ENCODE measurements at places on chromosomes 5 and 9.

DNA sequence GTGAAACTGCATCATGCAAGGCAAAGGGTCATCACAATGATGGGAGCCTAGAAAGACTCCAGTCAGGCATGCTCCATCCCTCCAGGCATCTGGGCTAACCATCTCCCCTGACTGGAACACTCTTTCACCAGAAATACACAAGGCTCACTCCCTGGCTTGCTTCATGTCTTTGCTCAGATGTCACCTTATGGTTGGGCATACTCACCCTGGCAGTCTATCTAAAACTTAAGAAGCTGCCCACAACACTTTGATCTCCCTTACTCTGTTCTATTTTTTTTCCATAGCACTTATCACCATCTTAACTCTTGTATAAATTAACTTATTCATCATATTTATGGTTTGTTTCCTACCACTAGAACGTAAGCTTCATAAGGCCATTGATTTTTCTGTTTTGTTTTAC is 90.0 kb downstream of the SPEF2 start:
- no peak for DNase-seq

- no peak for DNase-seq
Observed at GRCh38 chr5:177040814-177041420, 18.4 kb downstream of the ZNF346 start.

DNA sequence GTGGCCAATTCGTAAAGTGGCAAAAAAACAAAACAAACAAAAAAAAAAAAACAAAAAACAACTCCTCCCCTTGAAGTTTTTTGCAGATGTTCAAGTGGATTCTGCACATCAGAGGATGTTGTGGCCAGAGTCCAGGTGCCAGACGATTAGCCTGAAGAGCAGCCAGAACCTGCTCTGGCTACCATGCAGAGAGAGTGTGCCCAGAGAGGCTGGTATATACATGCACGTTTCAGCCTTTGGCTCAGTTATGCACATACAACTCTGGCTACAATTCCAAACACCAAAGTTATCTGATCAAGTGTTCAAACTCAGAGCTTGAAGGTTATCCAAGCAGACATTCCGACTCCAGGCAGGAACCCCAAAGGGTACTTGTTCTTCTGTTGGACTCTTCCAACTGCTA is 34.7 kb downstream of the GGTA1 start:
- no peak for DNase-seq

DNA sequence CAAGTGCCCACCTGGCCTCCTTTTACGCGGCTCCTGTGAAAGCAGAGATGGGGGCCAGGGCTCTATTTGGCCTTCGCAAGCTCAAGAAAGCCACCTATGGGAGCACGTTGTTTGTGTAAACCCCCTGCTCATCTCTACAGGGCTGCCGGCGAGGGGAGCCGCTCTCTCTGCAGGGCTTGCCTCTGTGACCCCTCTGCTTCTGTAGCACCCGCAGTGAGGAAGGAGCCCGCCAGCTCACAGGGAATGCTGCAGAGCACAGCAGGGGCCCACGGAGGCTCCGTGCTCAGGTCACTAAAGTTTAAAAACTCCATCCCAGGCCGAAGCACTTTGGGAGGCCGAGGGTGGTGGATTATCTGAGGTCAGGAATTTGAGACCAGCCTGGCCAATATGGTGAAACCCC is 376.8 kb downstream of the IRX2 start:
- DNase-seq = no peak

GRCh38 chr5:138603249-138603920 is 28.2 kb upstream of the HSPA9 start:
- no peak for DNase-seq

DNA sequence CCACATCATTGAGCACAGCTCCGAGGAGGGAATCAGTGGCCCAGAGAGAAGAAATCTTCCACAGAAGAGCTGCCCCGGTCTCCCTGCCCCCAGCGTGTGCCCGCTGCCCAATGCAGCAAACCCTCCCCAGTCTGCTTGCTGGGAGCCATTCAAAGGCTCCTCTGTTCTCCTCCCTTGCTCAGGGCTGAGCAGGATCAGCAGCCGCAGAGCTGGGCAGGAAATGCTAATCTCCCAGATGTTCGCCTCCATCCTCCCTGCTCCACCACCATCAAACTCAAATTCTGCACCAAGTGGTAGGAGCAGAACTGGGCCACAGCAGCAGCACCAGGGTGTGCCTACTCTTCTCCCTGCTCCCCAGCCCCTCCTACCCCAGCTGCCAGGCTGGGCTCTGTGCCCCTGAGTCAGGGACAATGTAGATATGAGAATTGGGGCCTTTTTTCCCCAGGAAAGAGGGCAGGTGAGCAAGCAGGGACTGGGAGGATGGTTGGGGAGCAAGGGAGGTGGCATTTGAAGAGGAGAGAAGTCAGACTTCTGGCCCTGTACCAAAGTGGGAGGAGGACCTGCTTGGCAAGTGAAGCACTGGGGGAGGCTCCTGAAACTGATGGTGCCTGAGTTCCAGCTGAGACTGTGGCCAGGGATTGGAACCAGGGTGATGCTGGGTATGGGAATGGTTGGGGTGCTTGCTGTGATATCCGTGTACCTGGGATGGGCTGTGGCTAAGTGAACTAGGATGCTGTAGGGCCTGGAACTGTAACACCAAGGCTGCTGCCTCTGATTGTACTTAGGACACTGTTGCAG is 1.9 kb upstream of the PCDH1 start:
- no peak for DNase-seq

GRCh38 chr5:135589152-135589551 is 10.4 kb upstream of the CXCL14 start:
- no peak for DNase-seq

- DNase-seq = no peak
Observed at GRCh38 chr5:145775893-145776444, 59.2 kb downstream of the PRELID2 start.

- no peak for DNase-seq
Observed at GRCh38 chr9:126158588-126159429, 167.8 kb upstream of the MVB12B start.

DNA sequence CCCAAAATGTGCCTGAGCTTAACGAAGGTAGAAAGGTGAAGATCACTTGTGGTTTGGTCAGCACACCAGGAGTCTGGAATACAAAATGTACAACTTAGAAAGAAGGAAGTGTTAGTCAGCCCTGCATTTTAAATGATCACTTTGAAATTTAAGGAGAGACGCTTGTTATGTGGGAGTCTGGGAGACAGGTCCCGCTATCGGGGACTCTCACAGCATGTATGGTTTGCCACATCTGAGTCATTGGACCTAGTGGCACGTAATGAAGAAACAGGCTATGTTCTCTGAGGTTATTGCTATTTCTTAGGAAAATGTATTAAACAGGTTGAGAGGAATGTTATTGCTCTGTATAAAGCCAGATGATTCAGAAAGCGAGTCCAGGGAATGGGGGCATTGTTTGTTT is 2362.5 kb upstream of the WWC1 start:
- DNase-seq = no peak

- DNase-seq = no peak
Observed at GRCh38 chr5:96474073-96474472, 41.0 kb upstream of the PCSK1 start.

DNA sequence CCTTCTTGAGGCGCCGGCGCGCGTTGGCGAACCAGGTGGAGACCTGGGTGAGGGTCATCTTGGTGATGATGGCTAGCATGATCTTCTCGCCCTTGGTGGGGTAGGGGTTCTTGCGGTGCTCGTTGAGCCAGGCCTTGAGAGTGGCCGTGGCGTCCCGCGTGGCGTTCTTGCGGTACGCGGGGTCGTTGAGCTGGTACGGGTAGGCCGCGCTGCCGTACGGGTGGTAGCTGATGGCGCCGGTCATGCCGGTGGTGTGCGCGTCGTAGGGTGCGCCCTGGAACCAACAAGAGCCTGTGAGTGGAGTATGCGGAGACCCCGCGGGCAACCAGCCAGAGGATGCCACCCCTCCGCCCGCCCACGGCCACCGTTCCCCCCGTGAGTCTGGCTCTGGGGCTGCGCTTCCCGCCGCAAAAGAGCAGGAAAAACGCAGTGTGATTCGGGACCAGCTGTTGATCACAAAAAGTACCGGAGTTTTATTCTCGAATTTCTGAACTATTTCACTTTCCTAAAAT is 1.9 kb downstream of the IRX2 start:
- no peak for DNase-seq

DNA sequence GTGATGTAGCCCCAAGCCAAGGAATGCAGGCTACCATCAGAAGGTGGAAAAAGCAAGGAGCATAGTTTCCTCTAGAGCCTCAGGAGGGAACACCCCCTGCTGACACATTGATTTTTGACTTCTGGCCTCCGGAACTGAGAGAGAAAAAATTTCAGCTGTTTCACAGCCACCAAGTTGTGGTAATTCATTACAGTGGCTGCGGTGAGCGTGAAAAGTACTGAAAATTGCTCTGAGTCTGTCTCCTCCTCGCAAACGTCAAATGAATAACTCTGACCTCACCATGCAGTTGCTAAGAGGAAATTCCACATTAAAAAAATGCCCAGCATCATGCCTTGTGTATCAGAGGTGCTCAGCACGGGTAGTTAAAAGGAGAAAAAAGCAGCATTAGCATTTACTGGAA is 277.9 kb upstream of the MSX2 start:
- DNase-seq = no peak

DNA sequence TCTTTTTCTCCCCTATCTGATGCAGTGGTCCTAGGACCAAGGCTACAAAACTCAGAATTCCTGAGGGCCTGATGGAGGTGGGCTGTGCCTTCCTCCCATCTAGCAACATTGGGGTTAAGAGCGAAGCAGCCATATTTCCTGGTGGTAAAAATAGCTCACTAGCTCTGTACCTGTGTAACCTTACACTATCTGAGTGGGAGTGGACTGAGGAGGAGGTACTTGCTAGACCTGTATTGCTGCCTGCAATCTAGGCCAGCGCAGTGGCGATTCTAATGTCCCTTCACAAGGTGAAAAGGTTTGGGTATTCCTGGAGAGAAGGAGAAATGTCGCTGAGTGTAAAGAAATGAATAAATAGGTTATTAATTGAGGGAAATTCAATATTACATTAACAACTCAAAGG is 80.2 kb upstream of the LIFR start:
- no peak for DNase-seq

DNA sequence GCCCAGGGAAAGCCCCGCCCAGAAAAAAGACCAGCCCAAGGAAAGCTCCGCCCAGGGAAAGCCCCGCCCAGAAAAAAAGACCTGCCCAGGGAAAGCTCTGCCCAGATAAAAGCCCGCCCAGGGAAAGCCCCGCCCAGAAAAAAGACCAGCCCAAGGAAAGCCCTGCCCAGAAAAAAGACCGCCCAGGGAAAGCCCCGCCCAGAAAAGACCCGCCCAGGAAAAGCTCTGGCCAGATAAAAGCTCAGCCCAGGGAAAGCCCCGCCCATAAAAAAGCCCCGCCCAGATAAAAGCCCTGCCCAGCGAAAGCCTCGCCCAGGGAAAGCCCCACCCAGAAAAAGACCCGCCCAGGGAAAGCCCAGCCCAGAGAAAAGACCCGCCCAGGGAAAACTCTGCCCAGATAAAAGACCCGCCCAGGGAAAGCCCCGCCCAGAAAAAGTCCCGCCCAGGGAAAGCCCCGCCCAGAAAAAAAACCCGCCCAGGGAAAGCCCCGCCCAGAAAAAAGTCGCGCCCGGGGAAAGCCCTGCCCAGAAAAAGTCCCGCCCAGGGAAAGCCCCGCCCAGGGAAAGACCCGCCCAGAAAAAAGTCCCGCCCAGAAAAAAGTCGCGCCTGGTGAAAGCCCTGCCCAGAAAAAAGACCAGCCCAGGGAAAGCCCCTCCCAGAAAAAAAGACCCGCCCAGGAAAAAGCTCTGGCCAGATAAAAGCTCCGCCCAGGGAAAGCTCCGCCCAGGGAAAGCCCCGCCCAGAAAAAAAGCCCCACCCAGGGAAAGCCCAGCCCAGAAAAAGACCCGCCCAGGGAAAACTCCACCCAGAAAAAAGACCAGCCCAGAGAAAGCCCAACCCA is 11.9 kb downstream of the GRIN1 start:
- DNase-seq = no peak

DNA sequence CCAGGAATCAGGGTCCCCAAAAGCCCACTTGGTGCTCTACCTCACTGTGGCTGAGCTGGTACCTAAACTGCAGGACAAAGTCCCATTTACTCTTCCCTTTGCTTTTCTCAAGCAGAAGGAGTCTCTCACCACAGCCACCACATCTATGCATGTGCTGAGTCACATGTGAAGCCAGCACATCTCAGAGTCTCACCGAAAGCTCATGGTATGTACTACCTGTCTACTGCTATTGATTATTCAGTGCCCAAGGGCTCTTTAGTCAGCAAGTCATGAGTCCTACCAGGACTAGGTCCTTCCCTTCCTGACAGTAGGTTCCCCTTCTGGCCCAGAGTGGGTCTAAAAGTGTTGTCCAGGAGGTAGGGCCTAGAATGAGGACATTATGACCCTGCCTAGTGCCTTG is 130.7 kb upstream of the NTRK2 start:
- no peak for DNase-seq

Measured in activated CD8-positive, alpha-beta memory T cell treated with anti-CD3 and anti-CD28 coated beads for 48 hours (primary cell).